ENCODE measurements at places on chromosomes 6 and 20.

DNA sequence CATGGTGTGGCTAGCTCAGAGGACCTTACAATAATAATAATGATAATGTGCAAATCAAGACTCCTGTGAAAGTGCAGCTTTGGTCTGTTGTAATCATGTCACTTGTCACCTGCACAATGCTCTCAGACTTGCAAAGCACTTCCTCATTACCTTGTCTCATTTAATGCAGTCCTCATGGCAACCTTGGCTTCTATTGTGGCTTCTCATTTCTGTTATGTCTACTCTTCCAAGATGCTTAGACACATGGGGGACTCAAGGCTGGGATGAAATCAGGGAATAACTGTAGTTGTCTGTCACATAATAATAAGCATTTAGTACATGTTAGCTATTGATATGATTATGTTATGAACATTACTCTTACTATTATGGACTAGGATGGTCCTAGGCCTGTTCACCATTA, 484.2 kb downstream of the PTPRT start:
- DNase-seq = no peak

- DNase-seq = no peak
These were observed 85.9 kb downstream of the MAFB start for GRCh38 chr20:40603057-40603651.

DNA sequence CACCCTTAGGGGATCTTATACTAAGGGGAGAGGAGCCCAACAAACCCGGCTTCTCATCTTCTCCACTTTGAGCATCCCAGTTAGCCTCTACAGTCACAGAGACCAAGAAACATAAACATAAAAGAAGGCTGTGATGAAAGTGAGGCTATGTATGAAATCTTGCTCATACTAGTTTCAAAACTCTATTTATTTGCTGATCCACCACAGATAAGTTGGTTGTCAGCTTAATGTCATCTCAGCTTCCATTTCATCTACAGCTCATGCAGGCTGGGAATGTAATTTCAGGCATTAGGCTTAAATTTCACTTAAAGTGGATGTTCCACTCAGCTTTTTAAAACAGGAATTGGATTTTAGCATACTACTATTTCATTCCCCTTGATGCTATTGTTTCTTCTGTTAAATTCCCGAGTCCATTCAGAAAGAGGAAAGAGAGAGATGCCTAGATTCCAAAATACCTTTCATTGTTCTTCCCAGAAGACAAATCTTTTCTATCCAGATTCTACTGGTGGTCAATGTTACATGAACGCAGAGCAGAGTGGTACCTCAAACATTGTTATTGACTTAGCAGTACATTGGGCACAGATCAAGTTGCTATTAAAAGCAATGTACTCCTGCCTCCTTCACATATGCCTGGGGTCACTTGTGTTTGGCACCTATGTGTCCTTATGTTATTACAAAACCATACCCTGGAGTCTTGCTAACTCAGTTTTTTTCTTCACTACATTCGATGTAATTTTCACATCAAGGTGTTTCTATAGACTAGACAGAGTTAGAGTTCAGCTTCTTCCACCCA, 149.0 kb downstream of the HACE1 start:
- DNase-seq = peak; percentile 42

GRCh38 chr6:15674690-15675386, 12.0 kb upstream of the DTNBP1 start:
- DNase-seq = no peak

- no peak for DNase-seq
These were observed 91.7 kb upstream of the PHACTR3 start for GRCh38 chr20:59512651-59513050.

GRCh38 chr20:41526327-41526726, 91.8 kb downstream of the CHD6 start:
- DNase-seq = no peak

DNA sequence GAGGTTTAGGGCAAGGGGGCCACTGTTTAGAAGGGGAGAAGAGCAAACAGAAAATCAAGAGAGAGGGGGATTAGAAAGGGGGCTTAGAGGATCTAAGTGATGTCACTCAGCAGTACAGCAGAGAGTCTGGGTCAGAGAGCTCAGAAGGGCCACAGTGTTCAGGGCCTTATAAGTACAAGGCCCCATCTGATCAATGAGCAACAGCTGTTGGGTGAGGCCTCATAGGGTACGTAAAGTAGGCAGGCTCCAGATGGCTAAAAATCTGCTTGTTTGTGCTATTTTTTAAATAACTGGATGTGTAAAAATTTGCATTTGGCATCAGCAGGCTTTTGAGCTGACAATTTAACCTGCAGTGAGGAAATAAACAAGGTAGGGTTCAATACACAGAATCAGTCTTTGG, 149.8 kb downstream of the SH3BGRL2 start:
- no peak for DNase-seq
